ENCODE measurements at places on chromosomes 11 and 22.

DNA sequence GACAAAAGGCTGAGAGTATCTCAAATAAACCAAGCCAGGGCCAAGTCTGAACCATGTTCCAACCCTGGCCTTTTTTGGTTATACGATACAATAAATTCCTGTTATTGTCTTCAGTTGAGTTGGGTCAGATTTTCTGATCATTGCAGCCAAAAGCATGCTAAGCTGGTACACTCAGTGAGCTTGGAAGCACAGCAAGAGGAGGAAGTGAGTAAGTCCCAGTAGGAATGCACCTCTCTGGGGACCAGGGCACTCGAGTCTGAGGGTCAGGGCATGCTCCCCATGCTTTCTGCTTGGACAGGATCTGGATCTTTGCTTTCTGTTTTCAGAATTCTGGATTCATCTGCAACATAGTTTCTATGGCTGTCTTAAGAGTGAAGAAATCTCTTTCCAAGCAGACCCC is 73.1 kb downstream of the TMPRSS5 start:
- no peak for DNase-seq

DNA sequence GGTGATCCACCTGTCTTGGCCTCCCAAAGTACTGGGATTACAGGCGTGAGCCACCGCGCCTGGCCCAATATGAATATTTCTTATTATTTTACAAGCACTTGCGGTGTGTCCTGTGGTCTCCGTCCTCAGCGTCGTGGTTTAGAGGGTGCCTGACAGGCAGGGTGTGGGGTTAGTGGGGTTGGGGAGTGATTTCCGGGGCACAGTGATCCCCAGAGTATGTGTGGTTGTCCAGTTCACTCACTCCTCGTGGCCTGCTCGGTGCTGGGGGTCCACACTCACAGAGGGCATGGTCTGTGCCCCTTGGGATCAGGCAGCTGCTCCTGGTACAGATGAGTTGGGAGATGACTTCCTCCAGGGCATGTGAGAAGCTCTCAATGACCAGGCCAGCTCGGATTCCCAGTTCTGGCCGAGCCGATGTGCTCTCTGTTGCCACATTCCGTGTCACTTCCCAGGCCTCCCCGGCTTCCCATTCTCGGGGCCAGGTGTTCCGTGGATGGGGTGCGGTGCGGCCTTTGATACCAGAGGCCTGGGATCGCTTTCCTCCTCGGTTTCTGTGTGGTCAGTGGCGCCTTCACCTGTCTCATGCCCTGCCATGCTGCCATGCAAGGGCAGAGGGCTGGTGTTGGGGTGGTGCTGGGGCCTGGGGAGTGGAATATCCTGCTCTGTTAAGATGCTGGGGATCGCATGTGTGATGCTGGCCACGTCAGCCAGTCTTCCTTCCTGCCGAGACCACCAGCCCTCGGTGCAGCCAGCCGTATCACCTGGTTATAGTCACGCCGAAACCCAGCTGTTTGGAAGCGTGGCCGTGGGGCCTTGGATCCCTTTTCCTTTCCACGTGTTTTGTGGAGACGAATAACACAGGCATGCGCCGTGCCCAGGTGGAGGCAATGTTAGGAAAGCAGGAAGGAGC is 39.6 kb downstream of the PARVB start:
- DNase-seq: no peak

- DNase-seq: no peak
Observed at GRCh38 chr11:62233730-62234129, 8.3 kb upstream of the SCGB1D2 start.

GRCh38 chr22:39367035-39367434 is 17.2 kb downstream of the SYNGR1 start:
- DNase-seq: no peak

GRCh38 chr11:114082415-114082748 is 22.9 kb downstream of the ZBTB16 start:
- DNase-seq: no peak

DNA sequence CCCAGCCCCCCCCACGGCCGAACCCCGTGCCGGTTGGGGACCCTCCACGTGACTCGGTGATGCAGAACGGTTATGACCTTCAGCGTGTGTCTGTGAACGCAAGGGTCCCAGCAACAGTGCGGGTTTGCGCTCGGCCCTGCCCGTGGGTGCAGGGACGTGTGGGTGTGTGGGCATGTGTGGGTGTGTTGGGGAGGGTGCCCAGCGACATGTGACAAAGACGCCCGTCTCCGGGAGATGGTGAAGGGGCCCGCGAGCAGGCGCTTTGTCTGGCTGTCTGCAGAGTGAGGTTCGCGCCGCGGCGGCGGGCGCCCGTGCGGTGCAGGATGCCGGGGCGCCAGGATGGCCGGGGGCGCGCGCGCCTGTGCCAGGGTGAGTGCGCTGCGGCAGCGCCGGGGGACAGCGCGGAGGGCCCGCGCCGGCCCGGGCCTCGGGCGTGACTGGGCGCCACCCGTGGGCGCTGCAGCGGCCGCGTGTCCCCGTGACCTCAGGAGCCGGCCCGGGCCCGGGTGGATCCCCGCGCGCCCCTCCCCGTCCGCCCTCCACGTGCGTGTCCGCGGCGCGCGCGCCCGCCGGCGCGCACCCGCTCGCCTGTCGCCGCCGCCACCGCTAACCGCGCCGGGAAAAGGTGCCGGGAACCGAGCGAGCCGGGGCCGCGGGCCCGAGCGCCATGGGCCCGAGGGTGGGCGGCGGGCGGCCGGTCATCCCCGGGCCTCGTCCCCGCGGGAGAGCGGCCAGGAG is at the start of gene LRFN4:
LRFN4 (plus strand) TSS at position 569 of the 738 bp plus-strand sequence. CDS start 681 bp downstream, outside the sequence.
- no peak for DNase-seq

GRCh38 chr22:22182218-22182989 is 62.2 kb upstream of the VPREB1 start:
- DNase-seq: no peak
